Activated naive CD8-positive, alpha-beta T cell treated with anti-CD3 and anti-CD28 coated beads, Interleukin-2, amount 50 U/mL, for 24 hours (primary cell): ENCODE measurements at places on chromosomes 6 and 20.
A peak's percentile ranks its signal among the peaks of the same experiment; 100 is the strongest.

GRCh38 chr6:166925141-166925996 is 31.0 kb downstream of the RNASET2 start:
- no peak for DNase-seq

DNA sequence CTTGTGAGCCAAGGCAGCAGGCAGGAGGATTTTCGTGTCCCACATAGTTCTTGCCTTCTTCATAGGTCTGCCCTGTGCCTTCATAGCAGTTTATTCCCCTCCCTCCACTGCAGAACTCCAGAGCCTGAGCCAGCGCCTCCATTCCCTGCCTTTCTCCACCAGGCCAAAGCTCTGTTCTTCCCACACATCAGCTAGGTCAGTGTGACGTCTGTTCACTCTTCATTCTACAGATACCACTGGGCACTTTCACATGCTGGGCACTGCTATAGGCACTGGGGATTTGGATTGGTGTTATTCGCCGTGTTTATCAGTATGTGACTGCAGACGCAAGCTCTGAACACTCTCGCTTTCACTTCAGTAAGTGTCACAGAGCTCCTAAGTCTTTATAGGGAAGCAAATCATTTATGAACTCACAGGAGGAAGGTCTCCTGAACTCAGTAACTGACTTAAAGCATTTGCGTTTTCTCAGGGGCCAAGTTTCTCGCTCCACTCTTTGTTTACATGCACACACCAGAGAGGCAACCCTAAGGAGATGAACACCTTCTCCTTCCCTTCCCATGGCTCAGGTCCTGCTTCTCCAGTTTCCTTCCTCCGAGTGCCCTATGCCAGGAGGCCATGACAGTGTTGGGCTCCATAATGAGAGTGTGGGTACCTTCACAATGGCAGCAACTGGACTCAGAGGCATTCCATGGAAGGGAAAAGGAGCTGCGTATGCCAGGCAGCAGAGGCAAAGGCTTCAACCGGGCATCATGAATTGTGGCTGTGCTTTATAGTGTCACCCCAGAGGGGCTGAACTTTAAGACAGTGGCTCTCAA is 6.3 kb upstream of the APMAP start:
- no peak for DNase-seq

DNA sequence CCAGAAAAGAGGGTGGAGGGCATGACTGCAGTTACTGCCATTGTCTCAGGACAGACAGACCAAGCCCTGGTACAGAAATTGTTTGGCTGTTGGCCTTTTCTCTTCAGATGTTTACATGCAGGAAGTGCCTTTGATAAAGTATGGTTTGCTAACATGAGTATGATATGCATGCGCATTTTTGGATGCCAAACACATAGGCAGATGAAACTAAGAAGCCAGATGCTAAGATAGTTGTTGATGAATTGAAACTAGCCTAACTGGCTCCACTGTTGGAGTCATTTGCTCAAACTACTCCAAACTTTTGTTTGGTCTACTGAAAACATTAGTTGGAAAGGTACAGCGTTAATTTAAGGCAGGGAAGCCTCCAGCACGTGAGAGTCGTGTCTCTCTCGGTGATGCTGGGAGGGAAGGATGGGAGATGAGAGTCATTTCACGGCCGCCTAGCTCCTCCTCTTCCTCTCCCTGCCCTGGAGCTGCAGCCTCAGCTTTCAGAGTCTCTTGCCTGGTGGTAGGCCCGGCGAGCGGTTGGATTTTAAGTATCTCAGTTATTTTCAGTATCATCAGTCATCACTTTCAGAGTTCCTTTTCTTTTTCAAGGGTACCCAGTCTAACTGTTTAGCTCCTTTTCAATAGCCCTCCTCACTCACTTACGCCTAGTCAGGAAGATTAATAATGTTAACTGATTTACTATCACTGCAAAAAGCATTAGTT is 29.7 kb downstream of the RREB1 start:
- DNase-seq = peak; percentile 71

DNA sequence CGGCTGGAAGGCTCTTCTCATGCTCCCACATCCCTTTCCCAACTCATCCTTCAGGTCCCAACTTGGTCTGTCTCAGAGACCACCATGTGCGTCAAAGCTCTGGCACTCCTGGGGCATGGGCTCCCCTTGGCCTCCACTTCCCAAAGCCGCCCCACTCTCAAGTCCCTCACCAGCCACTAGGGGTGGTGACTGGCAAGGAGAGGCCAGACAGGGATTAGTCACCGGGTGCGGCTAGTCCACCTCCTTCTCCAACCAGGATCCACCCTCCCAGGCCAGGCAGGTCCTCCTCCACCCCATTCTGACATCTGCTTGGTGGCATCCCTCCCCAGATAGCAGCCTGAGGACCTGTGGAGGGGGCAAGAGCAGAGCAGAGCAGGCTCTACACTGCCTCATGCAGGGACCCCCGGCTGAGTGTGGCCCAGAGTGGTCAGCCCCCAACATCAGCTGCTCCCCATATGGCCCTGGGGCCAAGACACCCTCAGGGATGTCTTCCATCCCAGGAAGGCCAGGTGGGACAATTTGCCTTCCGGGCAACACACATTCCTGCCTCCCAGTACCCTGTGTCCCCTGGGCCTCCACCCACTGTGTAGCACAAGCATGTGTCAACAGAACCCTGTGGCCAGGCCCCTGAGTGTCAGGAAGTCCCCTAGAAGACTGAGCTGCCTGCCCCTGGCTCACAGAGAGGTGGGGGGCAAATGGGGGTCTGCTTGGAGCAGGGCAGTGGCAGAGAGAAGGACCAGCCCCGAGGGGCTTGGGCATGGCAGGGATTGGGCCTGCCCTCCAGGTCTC is 29.2 kb downstream of the YTHDF1 start:
- DNase-seq = no peak

- DNase-seq = no peak
Measured at GRCh38 chr6:110529907-110530306, 53.5 kb upstream of the SLC22A16 start.
